ENCODE measurements at places on chromosomes 2 and 18. TPM values are rescaled to one million over a fixed set of nuclear protein-coding genes. Genes with fewer than 3 reads are reported as not detected.
A peak's percentile ranks its signal among the peaks of the same experiment; 100 is the strongest.

CPO gene
- 0.84 TPM for total RNA-seq

DNA sequence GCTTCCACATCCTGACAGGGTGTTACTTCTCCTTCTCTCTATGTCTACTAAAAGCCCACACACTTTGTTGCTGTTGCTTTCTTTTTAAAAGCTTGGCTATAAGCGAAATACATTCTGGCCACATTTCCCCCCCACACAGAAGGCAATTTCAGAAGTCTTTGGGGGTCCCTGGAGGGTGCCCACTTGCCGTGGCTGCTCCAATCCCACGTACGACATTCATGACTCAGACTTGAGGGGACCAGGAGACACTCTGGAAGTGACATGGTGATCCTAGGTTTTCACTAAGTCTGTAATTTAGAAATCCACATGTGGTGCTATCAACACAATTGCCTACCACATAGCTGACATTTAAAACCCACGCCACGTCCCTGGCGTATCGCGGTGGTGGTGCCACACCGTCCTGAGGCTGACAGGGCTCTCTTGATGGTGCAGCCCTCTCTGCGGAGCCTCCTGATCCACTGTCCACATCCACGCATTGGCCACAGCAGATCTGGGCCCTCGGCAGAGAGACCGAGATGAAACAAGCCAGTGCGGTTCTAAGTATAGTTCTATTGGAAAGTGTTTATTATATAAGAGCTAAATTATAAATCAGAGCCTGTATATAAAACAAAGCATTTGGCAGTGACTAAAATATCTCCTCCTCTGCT, 42.4 kb downstream of the CYP27C1 start:
- peak; percentile 72 for DNase-seq

DNA sequence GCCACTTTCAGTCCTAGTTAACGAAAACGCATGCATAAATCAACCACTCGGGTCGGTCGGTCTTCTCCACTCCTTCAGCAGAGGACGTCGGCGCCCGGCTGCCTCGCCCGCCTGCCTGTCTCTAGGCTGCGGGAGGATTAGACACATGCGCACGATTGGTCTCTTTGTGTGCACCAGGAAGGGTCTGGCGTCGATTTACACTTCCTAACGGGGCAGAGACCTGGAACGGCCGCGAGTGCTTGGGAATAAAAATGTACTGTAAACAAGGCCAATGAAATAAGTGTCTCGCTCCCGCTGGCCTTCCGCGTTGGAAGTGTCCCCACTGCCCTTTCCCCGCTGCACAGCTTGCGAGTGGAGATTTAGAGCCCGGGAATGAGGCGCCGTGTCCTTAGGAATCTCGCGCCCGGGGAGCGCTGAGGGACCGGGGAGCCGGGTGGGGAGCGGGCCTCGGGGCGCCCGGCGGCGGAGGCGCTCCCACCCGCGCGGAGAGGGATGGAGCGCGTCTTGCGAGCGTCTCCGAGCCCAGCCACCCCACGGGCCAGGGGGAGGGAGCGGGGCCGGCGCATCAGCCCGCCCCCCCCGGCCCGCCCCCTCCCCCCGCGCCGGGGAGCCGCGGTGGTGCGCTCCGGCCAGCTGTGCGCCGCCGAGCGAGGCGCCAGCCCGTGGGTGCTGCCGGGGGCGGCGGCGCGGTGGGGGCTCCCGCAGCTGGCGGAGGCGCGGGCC, at the start of gene DOK6:
TSS of gene DOK6 (plus strand) at position 636 of the 723 bp plus-strand sequence.
- DNase-seq = no peak

DNA sequence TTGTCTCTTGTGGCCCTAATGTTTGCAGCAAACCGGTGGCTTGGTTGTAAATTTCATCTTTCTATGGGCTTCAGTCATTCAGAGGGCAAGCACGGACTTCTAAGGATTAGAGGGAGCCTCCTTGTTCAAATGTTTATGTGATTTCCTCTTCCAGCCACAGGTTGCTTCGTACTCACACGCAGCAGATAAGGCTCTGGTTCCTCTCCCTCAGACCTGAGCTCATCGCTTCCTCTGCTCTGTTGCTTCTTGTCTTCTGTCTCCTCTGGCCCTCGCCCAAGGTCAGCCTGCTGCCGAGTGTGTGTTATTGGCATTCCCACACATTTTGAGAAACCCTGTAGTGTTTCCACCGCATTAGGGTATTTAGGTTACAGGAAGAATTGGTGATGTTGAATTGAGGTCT, 44.0 kb downstream of the MYL12B start:
- DNase-seq = no peak

GRCh38 chr2:70930371-70931329, 5.0 kb upstream of the ATP6V1B1 start:
- peak; percentile 60 for DNase-seq

NOP58 gene
- total RNA-seq = 60.1 TPM

VIL1 gene
- total RNA-seq = 0.55 TPM

- no peak for DNase-seq
Observed at GRCh38 chr2:66790651-66791181, 355.8 kb downstream of the MEIS1 start.

Measured in mesenteric fat pad (tissue), 1 donor.